ENCODE measurements at places on chromosomes 6 and 20.

DNA sequence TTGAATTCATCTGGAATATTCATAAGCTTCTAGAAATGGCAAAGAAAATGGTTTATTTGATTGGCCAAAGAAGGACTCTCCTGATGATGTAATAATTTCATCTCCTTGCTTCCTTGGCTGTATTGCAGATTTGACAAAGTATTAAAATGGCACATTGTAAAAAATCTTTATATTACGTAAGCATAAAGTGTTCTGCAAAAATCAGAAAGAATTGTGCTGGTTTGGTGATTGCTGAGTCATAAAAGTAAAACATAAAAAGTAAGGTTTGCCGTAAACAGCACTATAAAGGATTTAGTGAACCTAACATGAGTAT lies 255.9 kb upstream of the RREB1 start:
- no peak for DNase-seq

DNA sequence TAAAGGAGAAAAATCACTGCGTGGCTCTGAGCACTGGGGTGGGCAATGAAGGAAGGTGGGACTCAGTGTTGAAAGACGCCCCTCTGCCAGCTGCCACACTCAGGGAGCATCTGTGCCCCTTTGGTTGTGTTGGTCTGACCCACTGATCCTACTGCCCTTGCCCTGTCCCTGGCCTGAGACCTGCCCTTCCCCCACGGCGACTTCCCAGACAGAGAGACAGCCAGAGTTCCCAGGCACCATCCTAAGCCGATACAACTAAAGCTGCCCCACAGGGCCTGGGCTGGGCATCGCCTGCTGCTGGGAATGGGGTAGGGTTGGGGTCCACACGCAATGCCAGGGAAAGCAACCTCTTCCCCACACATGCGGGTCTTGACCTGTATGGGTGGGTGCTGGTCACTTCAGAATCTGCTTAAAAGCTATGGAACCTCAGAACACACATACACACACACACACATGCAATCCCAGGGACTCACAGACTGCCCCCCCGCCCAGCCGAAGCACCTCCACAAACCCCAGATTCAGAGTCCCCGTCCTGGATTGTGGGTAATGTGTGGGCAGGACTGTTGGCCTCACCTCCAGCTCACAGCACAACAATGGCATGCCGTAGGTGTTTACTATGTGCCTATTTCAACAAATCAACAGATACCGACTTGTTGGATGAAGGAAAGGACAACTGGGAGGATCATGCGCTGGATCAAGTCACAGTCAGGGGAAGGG lies 10.9 kb upstream of the SPDEF start:
- DNase-seq = no peak

GRCh38 chr20:48761023-48761785 lies 66.6 kb downstream of the PREX1 start:
- no peak for DNase-seq

- DNase-seq = no peak
Observed at GRCh38 chr6:73728548-73729205, 32.7 kb downstream of the CD109 start.

DNA sequence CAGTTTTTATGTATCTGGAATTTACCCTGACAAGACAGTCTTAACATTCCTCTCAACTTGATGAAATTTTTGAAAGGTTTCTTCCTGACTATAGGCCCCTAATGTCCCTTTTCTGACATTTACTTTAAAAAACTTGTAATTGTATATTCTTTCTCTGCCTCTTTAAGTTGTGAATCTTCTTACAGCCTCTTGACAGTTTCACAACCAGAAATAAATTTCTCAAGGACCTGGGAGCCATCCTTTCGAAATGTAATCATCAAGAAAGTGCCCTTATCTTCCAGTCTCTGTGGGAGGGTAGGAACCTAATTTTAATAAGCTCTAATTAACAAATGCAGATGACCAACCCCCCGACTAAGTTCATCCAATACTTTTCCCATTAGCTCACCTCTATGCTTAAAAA lies 403.6 kb upstream of the GJE1 start:
- no peak for DNase-seq

GRCh38 chr20:16583474-16583873 lies 10.2 kb upstream of the KIF16B start:
- DNase-seq = no peak

- no peak for DNase-seq
Observed at GRCh38 chr20:24627291-24627690, 157.9 kb downstream of the SYNDIG1 start.

GRCh38 chr6:13025893-13026499 lies 302.3 kb downstream of the TBC1D7 start:
- no peak for DNase-seq

DNA sequence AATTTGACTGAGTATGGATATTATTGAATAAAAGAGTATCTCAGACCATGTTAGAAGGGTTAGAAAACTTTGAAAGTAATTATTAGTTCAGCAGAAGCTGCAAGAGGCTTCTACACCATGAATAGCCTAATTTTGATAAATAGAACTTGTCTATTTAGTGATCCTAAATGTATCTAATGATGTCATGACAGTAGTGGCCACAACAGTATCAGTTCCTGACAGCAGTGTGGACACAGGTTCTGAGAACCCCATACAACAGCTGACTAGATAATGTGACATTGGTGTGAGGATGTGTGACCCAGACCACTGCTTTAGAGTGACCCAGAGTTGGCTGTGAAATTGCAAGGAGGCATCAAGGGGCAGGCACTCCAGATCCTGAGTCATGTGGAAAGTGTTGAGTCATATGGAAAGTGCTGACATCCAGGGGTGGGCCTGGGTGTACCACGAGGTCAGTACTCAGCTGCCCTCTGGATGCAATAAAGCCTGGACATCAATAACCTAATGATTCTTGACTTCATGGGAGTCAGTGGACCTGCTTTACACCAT lies 754.7 kb downstream of the DHX35 start:
- DNase-seq = no peak

GRCh38 chr6:28900577-28901256 lies 23.1 kb downstream of the TRIM27 start:
- no peak for DNase-seq

DNA sequence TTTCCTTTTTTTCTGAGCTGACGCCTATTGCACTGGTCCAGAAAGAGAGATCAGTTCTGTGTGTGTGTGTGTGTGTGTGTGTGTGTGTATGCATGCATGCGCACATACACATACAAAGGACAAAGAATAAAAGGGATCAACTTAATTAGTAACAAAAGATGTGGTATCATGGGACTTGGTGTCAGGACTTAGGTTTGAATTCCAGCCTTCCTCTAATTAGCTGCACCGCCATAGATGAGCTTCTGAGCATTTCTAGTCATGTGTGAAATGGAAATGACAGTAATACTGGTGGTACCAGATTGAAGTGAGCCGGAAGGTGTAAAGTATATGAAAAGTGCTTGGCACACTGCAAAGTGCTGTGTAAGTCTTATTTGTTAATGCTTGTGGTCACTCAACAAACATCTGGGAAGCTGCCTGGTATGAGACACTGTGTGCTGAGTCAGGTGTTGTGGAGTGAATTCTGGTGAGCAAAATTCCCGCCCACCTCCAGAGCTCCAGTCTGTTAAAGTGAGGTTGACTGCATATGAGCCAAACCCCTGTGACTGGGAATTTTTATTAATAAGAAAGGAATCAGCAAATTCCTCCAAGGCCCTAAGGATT lies 12.4 kb downstream of the DAAM2 start:
- no peak for DNase-seq

All from mesothelial cell of epicardium (in vitro differentiated cells).